ENCODE measurements at places on chromosomes 6 and 20. TPM values are rescaled to one million over a fixed set of nuclear protein-coding genes. Genes with fewer than 3 reads are reported as not detected.

The MARCKS gene
- 332 TPM for polyA plus RNA-seq

The ECI2 gene
- polyA plus RNA-seq = 70.8 TPM

The SLC26A8 gene
- polyA plus RNA-seq = 0.51 TPM

The ZBTB12 gene
- polyA plus RNA-seq = 20.3 TPM

The RHAG gene
- polyA plus RNA-seq = 1.7 TPM

The CCN5 gene
- polyA plus RNA-seq = 0.27 TPM

The TSPO2 gene
- polyA plus RNA-seq = 0.54 TPM

The FGD2 gene
- polyA plus RNA-seq = 5.5 TPM

The TREM1 gene
- polyA plus RNA-seq = 2.8 TPM

The SUMO4 gene
- polyA plus RNA-seq = 1.9 TPM

The TGM3 gene
- 0.28 TPM for polyA plus RNA-seq

- DNase-seq = no peak
Observed at GRCh38 chr6:19301980-19302379, 535.2 kb upstream of the ID4 start.

GRCh38 chr6:106749609-106750008, 120.2 kb downstream of the QRSL1 start:
- no peak for DNase-seq

DNA sequence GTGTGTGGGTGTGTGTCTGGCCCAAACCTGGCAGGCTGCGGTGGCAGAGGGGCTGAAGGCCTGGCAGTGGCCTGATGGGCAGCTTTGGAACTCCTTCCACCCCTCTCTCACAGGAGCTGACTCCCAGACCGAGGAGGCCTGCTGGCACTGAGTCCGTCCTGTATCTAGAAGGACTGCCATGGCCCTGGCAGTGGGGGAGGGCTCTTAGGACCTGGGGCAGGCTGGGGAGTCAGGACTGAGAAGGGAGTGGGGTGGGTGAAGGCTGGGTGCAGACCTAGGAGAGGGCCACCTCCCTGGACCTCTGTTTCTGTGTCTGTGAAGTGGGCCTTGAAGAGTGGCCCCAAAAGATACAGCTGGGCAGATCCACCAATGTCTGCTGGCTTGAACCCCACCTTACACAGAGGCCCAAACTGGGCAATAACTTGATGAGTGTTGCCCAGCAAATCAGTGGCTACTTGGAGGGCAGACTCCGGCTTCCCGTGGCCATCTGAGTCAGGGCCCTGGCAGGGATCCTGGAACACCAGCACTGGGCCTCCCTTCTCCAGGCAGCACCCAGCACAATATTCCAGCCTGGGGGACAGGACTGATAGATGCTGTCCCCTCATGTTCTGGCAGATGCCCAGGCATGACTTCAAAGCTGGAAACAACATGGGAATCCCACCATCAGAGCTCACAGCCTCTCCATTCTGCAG, 46.7 kb upstream of the BLCAP start:
- DNase-seq = no peak

- DNase-seq = no peak
Observed at GRCh38 chr6:37653933-37654565, 43.6 kb downstream of the MDGA1 start.

DNA sequence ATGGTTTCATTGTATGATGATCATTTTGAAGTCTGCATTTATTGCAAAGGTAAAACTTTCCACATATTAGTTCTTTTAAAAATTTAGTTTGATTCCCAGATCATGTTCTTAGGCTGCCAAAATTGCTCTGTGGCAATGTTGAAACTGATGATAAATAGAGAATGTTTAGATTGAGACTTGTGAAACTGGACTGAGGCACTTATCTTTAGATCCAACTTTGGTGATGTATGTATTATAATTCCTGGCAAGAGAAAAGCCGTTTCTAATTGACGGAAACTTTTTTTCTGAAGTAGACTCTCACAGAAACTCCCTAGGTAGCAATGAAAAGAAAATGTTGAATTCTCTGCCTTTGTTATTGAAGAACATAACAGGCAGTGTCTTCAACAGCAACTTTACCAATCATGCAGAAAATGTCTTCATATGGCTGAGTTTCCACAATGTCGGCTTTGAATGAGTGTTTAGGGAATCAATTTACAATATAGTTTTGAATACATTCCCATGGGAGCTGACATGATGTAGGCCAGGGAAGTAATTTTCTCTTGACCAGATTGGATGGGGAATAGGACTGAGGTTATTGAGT, 456.2 kb downstream of the CD109 start:
- no peak for DNase-seq

- DNase-seq = no peak
Observed at GRCh38 chr6:92267335-92267734, 1152.0 kb downstream of the EPHA7 start.

- no peak for DNase-seq
Observed at GRCh38 chr6:156794546-156795354, 17.6 kb downstream of the ARID1B start.

GRCh38 chr6:15534974-15535373, 127.9 kb downstream of the DTNBP1 start:
- DNase-seq = no peak

- DNase-seq = no peak
Observed at GRCh38 chr6:14121936-14122344, 4.4 kb downstream of the CD83 start.

DNA sequence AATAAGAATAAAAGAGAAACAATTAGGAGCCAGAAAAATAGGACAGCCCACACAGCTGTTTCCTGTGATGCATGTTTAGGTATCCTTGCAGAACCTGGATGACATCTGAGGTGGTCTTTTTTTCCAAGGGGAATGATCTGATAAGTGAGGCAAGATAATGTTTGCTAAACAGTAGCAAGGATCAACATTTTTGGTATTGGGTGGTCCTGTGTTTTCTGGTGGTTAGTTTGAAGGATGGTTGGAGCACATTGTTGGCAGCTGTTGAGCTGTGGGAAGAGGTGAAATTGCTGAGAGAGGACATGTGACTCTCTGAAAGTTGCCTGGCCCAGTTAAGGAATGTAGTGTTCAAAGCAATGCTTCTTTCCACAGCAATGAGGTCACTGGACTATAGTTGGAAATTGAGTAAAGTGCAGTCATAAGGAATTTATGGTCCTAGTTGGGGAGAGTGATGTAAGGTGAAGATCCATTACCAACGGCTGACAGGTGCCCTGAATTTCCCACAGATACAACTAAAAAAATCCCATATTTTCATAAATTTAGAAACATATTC, 270.2 kb upstream of the IMPG1 start:
- DNase-seq = no peak

DNA sequence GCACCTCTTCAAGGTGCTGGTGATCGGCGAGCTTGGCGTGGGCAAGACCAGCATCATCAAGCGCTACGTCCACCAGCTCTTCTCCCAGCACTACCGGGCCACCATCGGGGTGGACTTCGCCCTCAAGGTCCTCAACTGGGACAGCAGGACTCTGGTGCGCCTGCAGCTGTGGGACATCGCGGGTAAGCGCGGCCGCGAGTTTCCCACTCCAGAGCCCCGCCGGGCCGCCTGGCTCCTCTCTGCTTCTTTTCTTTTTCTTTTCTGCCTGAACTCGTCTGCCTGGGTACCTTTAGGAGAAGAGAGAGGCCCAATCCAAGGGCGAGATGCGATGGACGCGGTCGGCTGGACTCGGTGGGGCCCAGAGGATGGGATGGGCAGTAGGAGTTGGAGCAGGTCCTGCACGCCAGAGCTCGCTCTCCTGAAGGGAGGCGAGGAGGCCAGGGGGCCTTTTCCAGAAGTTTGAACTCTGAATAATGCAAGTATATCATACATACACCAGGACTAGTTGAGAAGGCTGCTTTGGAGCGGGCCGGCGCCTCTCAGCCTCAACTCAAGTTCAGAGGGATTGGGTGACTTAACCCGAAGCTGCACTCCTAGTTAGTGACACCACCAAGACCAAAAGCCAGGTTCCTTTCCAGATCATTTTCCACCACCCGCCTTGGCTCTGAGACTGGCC, 445 bp downstream of the RAB32 start:
- peak; percentile 48 for DNase-seq

DNA sequence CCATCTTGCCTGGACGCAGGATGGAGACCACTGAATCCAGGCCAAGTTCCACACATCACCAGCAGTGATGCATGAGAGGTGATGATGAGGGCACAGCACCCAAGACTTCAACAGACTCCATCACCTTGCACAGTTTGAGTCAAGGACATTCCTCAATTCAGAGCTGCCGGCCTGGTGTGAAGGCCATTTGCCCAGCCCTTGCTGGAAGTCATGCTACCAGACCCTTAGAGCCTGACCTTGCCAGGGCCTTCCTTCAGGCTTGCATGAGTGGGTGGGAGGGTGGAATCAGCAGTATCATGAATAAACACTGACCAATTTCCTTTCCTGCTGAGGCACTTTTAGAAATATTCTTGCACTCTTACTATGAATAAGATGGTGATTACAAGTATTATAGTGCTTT, 130.2 kb upstream of the SSTR4 start:
- no peak for DNase-seq

DNA sequence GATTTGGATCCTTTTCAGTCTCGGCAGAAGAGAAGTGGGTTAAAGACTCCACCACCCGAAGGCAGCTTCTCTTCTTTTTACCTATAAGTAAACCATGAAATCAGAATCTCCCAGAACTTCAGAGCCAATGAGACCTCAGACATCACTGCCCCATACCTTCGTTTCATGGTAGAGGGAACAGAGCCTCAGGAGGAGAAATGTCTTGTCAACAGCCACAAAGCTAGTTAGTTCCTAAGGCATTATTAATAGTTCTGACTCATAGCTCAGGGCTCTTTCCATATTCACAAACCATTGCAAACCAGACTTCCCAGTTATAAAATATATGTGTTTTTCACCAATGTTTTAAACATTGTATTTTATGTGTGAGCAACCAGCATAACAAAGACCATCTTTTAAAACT, 118.7 kb upstream of the RIPOR2 start:
- no peak for DNase-seq

DNA sequence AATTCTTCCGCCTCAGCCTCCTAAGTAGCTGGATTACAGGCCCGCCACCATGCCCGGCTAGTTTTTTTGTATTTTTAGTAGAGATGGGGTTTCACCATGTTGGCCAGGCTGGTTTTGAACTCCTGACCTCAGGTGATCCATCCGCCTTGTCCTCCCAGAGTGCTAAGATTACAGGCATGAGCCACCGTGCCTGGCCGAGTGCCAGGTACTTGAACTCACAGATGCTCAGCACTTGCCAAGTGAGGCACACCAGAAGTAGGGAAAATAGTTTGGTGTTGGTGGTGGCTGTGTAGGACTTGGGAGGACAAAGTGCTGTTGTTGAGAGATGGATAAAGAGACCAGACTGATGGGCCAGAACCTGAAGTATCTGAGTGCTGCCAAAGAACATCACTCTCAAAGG, 40.0 kb upstream of the MBOAT1 start:
- no peak for DNase-seq

- DNase-seq = no peak
Observed at GRCh38 chr6:70222439-70222749, 80.5 kb downstream of the COL9A1 start.

DNA sequence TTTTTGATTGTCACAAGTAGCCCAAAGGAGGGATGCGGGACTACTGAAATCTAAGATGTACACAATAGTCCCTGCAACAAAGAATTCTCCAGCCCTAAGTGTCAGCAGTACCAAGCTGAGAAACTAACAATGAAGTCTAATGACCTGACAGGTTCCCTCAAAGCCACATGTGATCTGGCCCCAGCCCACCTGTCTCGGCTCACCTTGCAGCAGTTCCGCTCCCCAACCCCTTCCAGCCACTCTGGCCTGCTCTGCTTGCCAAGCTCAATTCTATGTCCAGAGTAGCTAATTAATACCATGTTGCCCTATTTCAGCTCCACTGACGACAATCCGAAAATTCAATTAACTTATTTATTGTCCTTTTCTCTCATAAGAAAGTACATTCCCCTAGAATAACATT, 72.1 kb downstream of the ZMYND8 start:
- no peak for DNase-seq

GRCh38 chr20:36866681-36867495, 9.1 kb upstream of the TLDC2 start:
- DNase-seq = no peak

DNA sequence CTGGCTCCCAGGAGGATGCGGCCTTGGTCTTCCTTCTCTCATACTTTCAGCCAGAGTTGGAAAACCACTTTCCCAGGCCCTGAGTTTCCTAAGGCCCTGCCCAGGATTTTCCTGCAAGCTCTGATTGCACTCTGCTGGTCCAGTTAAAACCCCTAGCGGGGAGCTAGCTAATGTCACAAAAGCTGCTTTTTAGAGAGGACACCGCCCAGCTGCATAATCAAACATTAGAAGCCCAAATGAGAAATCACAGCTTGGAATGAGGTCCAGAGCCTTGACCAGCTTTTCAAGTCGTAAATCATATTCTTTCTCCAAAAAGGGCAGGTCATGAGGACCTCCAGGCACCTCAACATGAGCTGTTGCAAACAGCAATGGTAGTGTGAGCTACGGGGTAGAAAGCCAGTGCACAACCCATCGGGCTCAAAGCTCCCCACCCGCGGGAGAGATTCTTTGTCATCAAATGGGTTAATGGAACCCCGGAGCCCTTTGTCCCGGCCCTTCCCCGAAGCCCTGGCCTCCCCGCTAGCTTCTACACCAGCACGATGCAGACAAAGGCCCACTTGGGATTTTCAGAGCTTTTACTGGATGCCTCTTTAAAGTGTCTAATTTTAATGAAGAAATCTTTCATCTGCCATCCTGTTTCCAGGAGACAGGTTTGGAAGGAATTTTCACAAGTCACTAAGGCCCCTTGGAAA, 134.0 kb downstream of the SCML4 start:
- no peak for DNase-seq

DNA sequence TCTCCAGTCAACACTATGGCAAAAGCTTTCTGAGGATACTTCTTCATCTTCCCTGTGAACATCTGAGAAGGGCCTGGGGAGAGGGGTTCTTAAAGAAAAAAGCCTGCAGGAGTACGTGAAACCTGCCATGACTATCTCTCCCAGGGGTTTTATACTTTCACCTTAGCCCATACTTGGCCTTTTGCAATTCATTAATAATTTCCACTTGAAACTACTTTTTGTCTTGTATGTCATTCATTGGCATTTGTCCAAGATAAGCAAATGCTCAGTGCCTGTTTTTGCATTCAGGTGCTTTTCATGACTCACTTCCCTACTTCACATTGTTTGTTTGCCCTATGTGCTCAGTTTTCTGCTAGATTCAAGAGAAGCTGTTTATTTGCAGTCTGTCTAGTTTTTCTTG, 580.3 kb upstream of the GJE1 start:
- peak; percentile 37 for DNase-seq

GRCh38 chr20:652615-653109, 338 bp downstream of the SRXN1 start:
- DNase-seq = no peak

DNA sequence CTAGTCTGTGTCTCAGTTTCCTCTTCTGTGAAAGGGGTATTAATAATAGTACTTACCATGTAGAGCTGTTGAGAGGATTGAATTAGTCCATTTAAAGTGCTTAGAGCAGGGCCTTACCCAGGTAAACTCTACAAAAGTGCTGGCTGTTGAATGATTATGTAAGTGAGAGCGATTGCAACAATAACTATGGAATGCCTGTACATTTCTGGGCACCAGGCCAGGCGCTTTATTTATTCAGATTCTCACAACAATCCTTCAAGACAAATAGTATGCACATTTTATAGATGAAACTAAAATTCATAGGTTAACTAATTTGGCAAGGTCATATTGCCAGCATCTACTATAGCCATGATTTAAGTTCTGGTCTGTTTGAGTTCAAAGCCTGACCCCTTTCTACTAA, 78.3 kb upstream of the MMS22L start:
- no peak for DNase-seq
